GM23338 (cell line): ENCODE measurements at places on chromosomes 7 and 10.

- no peak for DNase-seq
These were observed 86.5 kb upstream of the CXCL12 start for GRCh38 chr10:44471410-44471809.

- DNase-seq = no peak
These were observed 150.9 kb downstream of the RGS10 start for GRCh38 chr10:119391440-119392251.

DNA sequence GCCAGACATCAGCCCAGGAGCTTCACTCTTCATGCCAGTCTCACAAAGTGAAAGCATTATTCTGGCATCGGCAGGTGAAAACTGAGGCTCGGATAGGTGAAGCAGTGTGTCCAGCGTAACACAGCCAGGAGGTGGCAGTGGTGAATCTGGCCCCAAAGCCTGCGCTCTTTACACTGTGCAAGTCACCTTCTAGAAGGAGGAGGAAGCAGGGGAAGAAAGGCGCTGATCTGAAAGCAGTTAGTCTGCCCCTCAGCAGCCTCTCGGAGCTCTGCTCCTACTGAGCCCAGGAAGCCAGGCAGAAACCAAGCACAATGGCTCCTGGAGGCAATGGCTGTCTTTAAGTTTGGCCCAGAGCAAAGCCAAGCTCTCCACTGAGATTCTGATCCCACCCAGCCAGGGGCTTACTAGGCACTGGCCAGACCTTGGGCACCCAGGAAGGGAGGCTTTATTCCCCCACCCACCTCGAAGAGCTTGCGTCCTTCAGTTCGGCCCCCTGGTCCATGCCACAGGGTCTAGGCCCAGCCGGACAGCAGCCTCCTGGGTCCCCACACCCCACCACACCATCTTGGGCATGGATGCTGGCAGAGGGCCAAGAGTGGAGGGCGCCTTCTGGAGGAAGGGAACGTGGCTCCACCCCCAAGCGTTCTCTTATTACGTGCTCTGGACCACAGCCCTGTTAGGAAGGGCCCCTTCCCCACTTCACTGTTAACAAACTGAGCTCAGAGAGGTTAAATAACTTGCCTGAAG is 104.5 kb downstream of the GRID1 start:
- peak; percentile 78 for DNase-seq

DNA sequence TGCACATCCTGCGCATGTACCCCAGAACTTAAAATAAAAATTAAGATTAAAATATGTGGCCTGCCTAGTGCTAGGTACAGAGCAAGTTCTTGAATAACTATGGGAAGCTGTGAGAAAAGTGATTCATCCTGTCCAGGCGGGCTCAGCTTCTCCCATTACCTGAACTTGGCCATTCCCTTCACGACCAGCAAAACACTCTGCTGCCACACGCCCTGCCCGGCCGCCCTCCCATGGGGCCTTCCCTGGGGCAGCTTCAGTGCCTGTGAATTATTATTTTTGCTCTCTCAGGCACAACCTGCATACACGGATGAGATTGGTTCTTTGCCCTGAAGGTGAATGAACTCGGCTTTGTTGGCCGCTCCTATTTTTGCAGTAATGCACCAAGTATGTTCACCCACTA is 209.2 kb upstream of the SHH start:
- DNase-seq = no peak

GRCh38 chr7:12320987-12321647 is 82.5 kb downstream of the VWDE start:
- no peak for DNase-seq

DNA sequence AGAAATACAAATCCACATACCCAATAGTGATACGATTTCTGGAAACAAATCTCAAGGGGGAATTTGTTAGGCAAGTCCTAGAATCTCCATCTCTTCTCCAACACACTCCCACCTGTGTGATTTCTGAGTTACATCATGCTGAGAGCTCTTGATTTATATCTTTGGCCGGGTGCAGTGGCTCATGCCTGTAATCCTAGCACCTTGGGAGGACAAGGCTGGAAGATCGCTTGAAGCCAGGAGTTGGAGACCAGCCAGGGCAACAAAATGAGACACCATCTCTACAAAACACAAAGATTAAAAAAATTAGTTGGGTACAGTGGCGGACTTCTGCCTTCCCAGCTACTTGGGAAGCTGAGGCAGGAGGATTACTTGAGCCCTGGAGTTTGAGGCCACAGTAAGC is 1.5 kb upstream of the MTPN start:
- DNase-seq = no peak

GRCh38 chr7:135151533-135151932 is 3.7 kb downstream of the TMEM140 start:
- no peak for DNase-seq

GRCh38 chr7:12397671-12398070 is 6.0 kb downstream of the VWDE start:
- DNase-seq = no peak

GRCh38 chr7:151008511-151009323 is 15.6 kb downstream of the ATG9B start:
- DNase-seq = peak; percentile 91

DNA sequence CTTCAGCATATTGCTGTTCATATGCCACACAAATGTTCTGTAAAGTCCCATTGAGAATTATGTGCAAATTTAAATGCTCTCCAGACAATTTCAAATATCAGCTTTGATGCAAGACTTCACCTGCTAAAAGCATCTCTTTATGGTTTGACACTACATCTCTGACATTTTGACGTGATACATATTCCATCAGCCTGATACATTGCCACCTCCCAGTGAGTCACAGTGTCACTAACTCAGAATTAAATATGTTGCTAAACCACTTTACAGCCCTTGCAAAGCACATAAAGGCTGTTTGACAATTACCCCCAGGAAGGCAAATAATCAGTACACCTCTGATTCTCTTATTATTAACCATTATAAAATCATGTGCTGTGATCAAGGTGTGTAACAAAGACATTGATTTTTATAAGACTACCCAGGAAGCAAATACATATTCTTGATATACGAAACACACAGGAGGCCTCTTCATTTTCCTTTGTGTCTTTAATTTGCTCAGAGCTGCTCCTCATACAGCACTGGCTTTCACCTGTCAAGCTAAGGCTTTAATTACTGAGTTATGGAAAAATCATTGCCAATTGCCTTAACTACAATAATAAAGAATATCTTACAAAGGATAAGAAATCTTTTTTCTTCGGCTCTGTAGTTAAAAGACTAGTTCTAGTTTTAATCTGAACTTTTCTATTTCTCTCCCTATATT is 547.5 kb upstream of the C7orf33 start:
- no peak for DNase-seq

- DNase-seq = no peak
These were observed 97.6 kb downstream of the CCNY start for GRCh38 chr10:35433851-35434426.

DNA sequence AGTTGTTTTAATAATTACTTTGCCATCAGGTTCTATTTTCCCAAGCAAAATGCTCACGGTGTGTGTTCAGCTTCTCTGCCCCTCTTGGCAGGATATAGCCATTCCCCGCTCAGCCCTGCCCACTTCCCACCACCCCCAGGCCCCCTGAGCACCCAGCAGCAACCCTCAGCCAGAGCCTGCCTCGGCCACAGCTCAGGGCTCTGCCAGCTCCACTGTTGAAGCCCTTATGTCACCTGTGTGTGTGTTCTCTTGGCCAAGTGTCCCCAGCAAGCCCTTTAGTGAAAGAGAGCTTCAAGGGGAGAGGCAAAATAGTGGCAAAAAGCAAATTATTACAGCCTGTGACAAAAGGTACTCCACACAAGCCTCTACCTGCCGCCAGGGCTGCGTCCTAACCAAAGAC is 275.3 kb downstream of the ADARB2 start:
- no peak for DNase-seq
